ENCODE measurements at places on chromosomes 7 and 10. TPM values are rescaled to one million over a fixed set of nuclear protein-coding genes. Genes with fewer than 3 reads are reported as not detected.

GRCh38 chr10:102770792-102771191 lies 27.0 kb downstream of the WBP1L start:
- H3K27me3 ChIP-seq = no peaks in the 10 kb centered on the region
- no peaks in the 10 kb centered on the region for H3K36me3 ChIP-seq
- H3K4me1 ChIP-seq = peaks cover 17% of the 10 kb centered on the region
- no peak overlapping the region for H3K27ac ChIP-seq

- no peaks in the 10 kb centered on the region for H3K4me1 ChIP-seq
- no peak for DNase-seq
- no peaks in the 10 kb centered on the region for H3K36me3 ChIP-seq
- peaks cover 27% of the 10 kb centered on the region for H3K27me3 ChIP-seq
- no peak overlapping the region for H3K27ac ChIP-seq
Observed at GRCh38 chr7:43559171-43559945, 23.6 kb upstream of the STK17A start.

DNA sequence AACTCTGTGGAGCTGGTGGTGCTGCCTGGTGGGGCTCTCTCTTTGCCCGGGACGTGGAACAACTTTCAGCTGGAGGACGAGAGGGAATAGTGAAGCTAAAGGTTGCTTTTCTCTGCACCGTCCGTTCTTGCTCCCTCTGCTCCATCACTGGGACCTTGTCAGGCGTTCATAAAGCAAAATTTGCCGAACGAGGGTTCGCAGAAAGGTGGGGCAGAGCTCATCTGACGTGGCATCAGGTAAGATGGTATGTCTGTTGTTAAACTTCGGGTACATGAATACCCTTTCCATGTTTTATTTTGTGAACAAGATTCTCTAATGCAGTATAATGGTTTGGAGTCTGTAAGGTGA lies 416 bp downstream of the BBS9 start:
- no peak for DNase-seq
- peak overlapping the region; percentile 67 for H3K4me3 ChIP-seq
- no peaks in the 10 kb centered on the region for H3K4me1 ChIP-seq
- H3K27me3 ChIP-seq = no peaks in the 10 kb centered on the region
- H3K36me3 ChIP-seq = no peaks in the 10 kb centered on the region
- peak overlapping the region; percentile 35 for H3K27ac ChIP-seq

DNA sequence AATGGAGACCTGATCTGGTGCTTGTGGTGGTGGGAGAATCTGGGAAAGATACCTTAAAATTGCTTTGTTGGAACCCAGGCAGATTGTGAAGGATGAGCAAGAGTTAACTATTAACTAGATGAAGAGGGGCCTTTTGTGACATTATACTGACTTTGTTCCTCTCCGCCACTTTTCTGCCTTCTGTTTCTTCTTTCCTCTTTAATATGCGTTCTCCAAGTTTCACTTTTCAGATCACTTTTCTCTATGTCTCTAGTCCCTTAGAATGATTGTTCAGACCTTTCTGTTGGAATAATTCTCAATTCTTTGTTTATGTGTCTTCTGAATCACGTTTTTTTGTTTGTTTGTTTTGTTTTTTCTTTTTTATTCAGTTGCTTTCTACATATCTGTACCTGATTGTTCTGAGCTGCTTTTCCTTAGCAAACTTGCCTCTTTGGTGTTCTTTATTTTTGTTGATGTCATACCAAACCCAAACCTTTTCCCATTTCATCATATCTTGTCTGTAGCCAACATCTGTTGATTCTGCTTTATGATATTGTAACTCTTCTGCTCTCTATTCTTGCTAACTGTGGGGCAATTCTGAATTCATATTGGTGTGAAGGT lies 2.8 kb downstream of the BMPR1A start:
- peak; percentile 16 for DNase-seq
- H3K27ac ChIP-seq = no peak overlapping the region
- H3K27me3 ChIP-seq = no peaks in the 10 kb centered on the region
- no peaks in the 10 kb centered on the region for H3K36me3 ChIP-seq
- H3K4me1 ChIP-seq = peaks cover 2% of the 10 kb centered on the region
- peak overlapping the region; percentile 23 for H3K4me3 ChIP-seq

GRCh38 chr7:49398236-49398635 lies 375.2 kb upstream of the VWC2 start:
- no peaks in the 10 kb centered on the region for H3K36me3 ChIP-seq
- H3K4me3 ChIP-seq = no peak overlapping the region
- no peak for DNase-seq
- H3K27ac ChIP-seq = no peak overlapping the region
- no peaks in the 10 kb centered on the region for H3K4me1 ChIP-seq

CDH23 gene
- total RNA-seq = under 0.01 TPM

ZNF3 gene
- 30.8 TPM for total RNA-seq

DNA sequence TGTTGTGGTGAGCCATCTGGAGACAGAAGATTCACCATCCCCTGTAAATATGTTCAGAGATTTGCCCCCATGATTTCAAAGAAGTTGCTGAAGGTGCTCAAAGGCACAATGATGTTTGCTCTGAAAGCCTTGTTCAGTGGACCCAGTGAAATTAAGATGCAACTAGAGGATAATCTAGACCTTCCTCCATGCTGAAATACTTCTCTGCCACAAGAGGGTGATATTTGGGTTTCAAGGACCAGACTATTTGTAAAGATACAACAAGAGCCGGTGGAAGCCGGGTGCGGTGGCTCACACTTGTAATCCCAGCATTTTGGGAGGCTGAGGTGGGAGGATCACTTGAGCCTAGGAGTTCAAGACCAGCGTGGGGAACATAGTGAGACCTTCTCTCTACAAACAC lies 13.5 kb upstream of the MSRB2 start:
- H3K27me3 ChIP-seq = peaks cover 8% of the 10 kb centered on the region
- peak; percentile 9 for DNase-seq
- H3K27ac ChIP-seq = no peak overlapping the region
- no peaks in the 10 kb centered on the region for H3K36me3 ChIP-seq

CUX1 gene
- 19.7 TPM for total RNA-seq

- no peak overlapping the region for H3K27ac ChIP-seq
- no peaks in the 10 kb centered on the region for H3K4me1 ChIP-seq
- no peak overlapping the region for H3K4me3 ChIP-seq
- no peak for DNase-seq
Observed at GRCh38 chr7:131826960-131827359, 270.5 kb upstream of the PODXL start.

PPP1R3C gene
- 61.7 TPM for total RNA-seq

GPR26 gene
- total RNA-seq = not detected

DNA sequence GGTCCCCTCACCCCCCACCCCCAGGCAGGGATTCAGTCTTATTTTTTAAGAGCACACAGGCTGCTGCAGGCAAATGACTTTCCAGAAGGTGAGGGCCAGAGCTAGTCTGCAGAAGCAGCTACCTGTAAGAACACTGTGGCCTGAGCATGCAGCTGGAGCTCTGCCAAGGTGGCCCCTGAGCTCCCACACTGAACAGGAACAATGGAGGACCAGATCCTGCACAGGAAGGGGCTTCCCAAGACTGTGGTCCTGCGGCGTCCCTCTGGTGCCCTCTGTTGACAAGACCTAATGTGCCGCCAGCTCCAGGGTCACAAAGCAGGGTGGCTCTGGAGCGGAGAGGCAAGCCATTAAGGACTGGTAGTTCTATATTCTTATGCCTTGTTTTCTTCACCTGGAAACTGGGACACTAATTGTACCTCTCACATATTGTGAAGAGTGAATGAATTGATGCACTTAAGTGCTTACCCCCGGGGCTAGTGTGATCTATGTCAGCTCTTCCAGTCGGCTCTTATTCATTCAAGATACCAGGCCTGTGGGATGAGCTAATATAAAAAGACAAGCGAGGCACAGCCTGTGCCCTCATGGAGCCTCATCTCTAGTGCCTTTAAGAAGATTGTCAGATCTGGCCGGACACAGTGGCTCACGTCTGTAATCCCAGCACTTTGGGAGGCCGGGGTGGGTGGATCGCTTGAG lies 8.0 kb upstream of the BEND7 start:
- no peaks in the 10 kb centered on the region for H3K36me3 ChIP-seq
- H3K4me3 ChIP-seq = no peak overlapping the region
- peaks cover 24% of the 10 kb centered on the region for H3K27me3 ChIP-seq
- no peak overlapping the region for H3K27ac ChIP-seq
- H3K4me1 ChIP-seq = no peaks in the 10 kb centered on the region

DNA sequence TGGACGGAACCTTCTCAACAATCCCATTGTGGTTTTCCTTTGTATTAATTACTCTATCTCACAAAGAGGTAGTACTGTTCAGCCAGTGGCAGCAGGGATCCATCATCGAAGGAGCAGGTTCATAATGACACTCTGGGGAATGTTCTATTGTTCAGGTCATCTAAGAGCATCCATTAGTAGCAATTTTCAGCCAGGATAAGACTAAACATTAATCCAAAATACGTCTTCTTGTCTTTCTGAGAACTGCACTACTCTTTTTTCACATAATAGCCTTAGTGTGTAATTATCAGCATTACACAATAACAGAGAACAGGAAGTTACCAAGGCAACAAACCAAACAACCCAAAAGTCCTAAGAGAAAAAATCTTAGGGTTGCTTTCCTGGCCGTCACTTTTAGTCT lies 259.5 kb upstream of the VWC2 start:
- DNase-seq = no peak
- no peak overlapping the region for H3K4me3 ChIP-seq
- no peak overlapping the region for H3K27ac ChIP-seq
- no peaks in the 10 kb centered on the region for H3K36me3 ChIP-seq

FAM185A gene
- 4.3 TPM for total RNA-seq

DNA sequence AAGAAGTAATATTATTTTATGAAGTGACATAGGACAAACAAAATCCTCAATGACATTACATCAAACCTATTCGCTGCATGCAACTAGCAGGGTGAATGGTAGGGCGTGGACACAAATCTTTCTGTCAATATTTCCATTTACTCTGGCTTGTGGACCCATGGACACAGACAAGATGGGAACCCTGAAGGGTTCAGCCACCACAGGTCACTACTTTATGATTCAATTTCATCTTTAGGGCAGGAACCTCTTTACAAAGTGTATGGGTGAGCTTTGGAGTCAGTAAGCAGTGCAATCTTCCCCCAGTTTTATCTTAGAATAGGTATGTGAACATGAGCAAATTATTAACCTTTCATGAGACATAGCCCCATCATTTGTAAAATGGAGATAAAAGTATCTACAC lies 982.4 kb upstream of the LRRTM3 start:
- DNase-seq = no peak
- no peaks in the 10 kb centered on the region for H3K27me3 ChIP-seq
- no peak overlapping the region for H3K27ac ChIP-seq
- H3K36me3 ChIP-seq = no peaks in the 10 kb centered on the region
- H3K4me1 ChIP-seq = no peaks in the 10 kb centered on the region

DNA sequence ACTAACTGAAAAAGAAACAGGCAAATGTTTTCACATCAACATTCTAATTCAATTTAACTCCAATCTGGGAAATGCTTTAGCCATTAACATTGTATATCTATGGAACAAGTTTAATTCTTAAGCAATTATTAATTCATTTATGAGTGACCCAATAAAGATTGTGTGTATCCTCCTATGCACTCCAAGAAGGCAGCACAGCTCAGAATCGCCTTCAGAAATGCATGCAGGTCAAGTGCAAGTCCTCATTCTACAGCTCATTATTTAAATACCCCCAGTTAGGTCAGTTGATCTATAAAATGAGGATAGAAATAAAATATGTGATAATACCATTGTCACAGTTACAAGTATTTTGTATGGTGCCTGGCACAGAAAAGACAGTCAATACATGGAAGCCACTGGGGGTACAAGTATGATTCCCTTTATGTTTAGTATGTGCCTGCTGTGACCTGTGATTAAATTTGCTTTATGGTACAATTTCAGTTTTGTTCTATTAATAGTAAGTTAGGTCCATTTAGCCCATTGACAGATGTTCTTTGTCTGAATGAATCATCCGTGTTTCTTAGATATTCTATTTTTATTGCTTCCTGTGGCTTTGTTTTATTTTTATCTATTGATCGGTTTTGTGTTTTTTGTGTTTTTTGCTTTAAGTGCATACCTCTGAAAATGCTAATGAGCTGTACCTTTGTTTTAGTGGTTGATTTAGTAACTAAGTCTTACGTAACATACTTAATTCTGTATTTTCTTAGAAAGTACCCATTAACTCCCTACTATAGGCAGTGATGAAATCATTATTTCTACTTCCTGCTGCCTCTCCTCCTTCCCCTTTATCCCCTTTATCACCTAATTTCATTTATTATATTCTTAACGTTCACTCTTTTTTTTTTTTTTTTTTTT lies 42.8 kb downstream of the CPXM2 start:
- DNase-seq = no peak
- H3K4me3 ChIP-seq = no peak overlapping the region
- H3K27ac ChIP-seq = no peak overlapping the region
- H3K27me3 ChIP-seq = no peaks in the 10 kb centered on the region

DNA sequence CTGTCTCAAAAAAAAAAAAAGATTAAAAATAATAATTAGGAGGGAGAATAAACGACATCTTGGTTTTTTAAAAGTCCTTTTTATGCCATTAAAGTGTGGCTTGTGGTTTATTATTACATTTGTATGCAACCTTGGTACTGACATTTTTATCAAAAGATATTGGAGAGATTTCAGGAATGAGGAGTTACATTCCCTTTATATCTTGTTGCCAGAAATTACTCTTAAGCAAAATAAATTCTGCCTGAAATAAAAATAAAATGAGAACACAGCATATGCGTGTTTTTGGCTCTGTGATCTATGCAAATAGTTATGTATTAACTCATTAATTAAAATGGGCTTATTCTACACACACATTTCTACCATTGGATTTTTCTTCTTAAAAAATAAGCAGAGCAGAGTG lies 202.4 kb downstream of the BICC1 start:
- no peaks in the 10 kb centered on the region for H3K27me3 ChIP-seq
- no peak overlapping the region for H3K4me3 ChIP-seq
- no peak overlapping the region for H3K27ac ChIP-seq

Data from IMR-90 (cell line).